ENCODE measurements at places on chromosomes 11 and 22.
A peak's percentile ranks its signal among the peaks of the same experiment; 100 is the strongest.

DNA sequence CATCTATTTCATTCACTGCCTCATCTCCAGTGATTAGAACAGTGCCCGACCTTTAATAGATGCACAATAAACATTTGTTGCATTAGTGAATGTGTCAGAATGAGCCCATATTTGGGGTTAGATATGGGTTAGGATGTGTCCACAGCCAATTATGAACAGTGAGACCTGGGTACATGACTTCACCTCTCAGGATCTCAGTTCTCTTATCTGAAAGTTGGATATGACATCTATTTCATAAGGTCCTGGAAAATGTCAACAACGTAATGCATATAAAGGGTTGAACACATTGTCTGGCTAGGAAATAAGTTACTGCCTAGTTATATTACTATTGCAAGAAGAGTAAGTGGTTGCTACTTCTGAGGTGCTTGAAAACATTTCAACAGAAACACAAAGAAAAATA is 79.7 kb upstream of the LDLRAD3 start:
- no peak for DNase-seq

- DNase-seq, result no peak
Observed at GRCh38 chr11:126419801-126420697, 64.6 kb downstream of the ST3GAL4 start.

DNA sequence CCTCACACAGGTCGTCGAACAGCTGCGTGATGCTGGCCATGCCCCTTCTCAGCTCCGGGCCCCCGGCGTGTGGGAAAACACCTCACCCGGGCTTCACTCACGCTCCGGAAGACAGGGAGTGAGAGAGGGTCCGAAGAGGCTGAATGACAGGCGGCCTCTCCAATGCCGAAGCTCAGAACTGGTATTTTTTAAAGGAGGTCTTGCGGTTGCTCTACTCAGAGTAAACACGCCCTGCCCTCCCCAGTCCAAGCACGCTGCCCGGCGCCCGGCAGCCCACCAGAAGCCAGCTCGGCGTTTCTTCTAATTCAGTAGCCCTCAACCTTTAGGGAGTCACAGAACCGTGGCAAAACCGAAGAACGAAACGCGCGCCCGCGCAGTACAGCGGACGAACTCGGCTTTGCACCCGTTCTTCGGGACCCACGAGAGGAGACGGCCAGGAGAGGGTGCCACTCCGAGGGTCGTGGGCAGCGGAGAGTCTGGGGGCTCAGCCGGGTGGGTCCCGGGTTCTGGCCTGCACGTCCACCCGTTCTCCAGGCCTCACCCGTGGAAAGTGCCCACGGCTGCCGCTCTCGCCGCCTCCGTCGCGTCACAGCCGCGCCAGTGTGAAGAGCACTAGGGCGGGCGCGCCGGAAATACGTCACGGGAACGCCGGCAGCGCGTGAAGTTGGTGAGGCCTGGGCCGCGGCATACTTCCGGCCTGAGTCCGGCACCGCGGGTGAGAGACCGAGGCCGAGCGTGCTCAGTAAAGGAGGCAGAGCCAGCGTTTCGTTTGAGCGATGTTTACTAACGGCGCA is at the start of gene TUBGCP6:
TSS of gene TUBGCP6 (minus strand) at position 604 of the 794 bp plus-strand sequence. CDS start at position 40, 564 bp downstream.
- peak; percentile 81 for DNase-seq

DNA sequence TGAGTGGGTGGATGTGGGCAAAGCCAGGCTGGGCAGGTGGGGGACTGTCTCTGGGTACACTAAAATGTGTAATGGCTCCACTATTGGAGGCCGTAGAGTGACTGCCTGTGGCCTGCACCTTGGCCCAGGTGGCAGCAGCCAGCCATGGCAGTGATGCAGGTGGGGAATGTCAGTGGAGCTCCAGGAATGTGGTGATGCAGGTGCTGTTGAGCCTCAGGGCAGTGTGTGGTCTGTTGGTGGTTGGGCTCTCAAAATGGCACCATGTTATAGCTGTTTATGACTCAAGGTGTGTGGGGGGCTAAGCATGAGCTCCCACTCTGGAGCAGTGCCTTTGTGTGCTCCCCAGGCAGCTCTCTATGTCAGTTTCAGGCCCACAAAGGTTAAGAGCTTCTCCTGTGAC is 40.2 kb upstream of the CCDC90B start:
- no peak for DNase-seq

- DNase-seq, result no peak
Observed at GRCh38 chr11:94450048-94450447, 43.6 kb downstream of the MRE11 start.

- DNase-seq, result no peak
Observed at GRCh38 chr11:110176366-110177085, 83.3 kb downstream of the ZC3H12C start.

DNA sequence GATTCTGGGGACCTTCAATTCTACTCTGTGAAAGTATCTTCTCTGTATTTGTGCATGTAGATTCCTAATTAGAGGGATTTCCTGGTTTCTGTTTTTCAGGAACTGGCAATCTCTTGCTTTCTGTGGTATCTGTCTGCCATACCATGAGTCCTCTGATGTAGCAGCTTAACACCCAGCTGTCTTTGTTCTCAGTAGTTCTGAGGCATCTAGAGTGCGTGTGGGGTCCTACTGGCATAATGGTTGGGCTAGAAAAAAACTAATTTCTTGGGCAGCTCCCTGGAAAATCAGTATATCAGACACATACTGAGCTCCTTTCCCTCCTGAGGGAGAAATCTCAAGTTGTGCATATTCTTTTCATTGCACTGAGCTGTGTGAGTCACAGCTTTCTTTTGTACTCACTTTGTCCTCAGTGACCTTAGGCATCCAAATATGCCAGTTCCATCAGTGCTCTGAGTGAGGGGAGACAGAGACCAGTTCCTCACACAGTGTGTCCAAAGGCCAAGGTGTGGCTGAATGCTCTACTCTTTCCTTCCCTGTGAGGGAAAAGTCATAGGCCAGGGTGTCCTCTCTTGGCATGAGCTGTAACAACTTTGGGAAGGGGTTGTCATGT is 35.5 kb upstream of the SLC22A24 start:
- DNase-seq, result no peak

DNA sequence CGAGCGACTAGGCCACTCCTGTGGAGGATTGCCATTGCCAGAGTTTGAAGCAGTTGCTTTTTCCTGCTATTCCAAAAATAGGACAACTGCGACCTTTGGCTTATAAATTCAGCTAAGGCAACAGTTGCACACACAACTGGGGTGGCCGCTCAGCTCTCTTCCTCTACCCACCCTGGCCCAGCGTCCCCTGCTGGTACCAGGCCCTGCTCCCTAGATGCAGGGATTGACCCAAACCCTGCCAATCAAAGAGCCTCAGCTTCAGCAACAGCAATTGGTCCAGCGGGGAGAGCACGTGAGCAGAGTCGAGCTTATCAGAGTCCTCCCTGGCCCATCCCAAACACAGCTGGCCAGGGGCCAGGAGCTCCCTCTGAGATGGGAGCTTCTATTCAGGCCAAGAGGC is 22.0 kb upstream of the CABP2 start:
- DNase-seq, result no peak

DNA sequence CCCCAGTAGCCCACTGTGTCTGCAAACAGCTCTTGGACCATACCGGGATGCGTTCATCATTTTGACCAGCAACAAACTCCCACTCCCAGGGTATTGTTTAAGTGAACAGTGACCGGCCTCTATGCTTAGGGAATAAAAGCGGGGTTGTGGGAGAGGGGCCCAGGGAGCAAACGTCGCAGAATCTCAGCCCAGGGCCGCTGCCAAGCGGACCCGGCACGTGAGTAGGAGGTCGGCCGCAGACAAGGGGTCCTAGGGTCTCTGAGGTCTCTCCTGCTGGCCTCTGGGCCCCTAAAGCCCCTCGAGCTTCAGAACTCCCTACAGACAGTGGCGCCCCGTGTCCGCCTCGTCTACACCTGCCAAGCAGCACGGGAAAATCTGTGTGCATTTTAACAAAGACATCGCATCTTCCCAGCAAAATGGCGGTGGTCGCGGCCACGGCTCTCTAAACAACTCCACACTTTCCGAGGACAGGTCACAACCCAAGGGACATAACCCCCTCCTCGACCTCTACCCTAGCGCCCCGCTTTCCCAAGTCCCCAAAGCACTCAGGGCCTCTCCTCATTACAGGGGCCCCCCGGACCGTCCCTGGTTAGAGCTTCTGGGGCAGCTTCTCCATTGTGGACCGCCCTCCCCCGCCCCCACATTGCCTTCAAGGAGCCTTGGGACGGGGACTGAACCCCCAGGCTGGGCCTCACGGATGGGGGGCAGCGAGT is 3.9 kb upstream of the GCAT start:
- no peak for DNase-seq

GRCh38 chr11:6737872-6738466 is 33.8 kb downstream of the OR2AG2 start:
- peak; percentile 12 for DNase-seq

- no peak for DNase-seq
Observed at GRCh38 chr11:43944761-43945311, 2.4 kb downstream of the C11orf96 start.

DNA sequence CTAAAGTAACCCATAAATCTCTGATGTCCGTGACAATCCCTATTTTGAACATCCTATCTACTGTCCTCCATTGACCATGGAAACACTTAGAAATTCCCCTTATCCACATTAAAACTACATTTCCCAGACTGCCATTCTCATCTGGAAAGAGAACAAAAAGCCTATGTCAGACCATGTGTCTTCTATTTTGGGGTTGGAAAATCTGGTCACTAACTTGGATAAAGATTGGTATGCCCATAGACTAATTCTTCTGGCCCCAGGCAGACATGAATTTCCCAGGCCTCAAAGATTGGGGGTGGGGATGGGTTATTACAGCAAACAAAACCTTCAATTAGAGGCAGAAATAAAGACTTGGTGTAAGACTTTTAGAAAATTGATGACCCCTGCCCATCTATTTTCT is 30.9 kb upstream of the CREB3L1 start:
- DNase-seq, result no peak

DNA sequence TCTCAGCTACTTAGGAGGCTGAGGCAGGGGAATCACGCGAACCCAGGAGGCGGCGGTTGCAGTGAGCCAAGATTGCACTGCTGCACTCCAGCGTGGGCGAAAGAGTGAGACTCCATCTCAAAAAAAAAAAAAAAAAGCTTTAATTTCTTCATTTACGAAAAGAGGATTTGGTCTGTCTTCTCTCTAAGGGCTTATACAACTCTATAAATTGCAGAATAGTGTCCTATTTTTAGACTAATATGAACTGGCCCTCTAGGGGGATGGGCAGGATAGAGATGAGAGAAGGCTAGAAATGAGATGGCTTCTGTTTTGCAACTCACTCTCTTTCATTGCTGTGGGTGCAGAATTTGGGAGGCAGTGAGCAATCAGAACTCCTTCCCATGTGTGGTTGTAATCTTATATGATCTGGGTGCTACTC is 11.3 kb downstream of the MAML2 start:
- no peak for DNase-seq

DNA sequence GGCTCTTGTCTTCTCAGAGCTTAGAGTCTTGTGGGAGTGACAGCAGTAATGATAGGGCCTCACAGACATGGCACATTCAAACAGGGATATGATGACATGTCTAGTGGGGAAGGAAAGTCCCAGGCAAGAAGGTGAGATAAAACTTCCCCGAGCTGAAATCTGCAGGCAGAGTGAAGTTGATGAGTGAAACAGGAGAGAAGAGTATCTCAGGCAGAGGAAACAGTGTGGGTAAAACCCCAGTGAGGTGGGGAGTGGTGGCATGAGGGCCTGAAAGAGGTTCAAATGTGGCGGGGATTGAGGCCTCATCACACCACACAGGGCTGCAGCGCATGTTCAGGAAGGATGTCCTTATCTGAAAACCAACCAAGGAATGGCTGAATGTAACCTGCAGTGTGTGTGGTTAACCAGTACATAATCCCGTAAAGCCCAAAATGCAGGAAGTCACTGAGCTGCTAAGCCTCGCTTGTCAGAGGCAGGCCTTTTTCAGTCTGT is 153.8 kb upstream of the E2F8 start:
- DNase-seq, result no peak

DNA sequence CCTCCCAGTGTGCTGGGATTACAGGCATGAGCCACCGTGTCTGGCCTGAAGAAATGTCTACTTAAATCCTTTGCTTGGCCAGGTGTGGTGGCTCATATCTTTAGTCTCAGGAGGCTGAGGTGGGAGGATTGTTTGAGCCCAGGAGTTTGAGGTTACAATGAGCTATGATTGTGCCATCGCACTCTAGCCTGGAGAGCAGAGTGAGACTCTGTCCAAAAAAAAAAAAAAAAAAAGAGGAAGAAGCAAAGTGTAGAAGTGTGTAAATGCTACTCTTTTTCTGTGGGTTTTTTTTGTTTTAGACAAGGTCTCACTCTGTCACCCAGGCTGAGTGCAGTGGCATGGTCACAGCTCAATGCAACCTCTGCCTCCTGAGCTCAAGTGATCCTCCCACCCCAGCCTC is 6.4 kb upstream of the ATG16L2 start:
- no peak for DNase-seq
